ENCODE measurements at places on chromosomes 5 and 9.

DNA sequence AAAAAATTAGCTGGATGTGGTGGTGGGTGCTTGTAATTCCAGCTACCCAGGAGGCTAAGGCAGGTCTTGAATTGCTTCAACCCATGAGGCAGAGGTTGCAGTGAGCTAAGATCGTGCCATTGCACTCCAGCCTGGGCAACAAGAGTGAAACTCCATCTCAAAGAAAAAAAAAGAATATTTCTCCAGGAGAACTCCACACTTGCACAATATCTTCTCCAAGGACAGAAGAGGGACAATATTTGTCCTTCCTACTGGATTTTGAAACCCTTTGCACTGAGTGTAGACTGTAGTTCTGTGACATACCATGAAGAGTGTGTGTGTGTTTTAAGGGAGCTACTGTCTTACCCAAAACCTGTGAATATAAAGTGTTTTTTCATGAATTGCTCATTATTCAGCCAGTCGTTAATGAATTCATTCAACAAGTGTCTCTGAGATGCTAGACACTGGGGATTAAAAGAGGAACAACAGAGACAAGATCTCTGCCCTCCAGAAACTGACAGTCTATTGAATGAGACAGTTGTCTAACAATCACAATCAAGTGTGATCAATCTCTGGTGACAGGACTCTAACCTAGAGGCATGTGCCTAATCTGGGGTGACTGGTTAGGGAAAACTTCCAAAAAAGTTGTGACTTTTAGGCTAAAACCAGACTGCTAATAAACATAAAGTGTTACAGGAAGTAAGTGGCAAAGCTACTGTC lies 9.8 kb upstream of the UBE2D2 start:
- no peak for DNase-seq

DNA sequence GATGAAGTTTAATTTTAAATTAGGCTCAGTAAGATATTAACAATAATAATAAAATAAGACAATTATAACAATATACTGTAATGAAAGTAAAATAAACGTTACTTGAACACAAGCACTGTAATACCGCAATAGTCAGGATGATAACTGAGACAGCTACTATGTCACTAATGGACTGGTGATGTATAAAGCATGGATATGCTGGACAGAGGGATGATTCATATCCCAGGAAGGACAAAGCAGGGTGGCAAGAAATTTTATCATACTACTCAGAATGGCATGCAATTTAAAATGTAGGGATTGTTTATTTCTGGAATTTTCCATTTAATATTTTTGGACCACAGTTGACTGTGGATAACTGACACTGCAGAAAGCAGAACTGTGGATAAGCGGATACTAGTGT lies 196.9 kb downstream of the VPS13A start:
- no peak for DNase-seq

DNA sequence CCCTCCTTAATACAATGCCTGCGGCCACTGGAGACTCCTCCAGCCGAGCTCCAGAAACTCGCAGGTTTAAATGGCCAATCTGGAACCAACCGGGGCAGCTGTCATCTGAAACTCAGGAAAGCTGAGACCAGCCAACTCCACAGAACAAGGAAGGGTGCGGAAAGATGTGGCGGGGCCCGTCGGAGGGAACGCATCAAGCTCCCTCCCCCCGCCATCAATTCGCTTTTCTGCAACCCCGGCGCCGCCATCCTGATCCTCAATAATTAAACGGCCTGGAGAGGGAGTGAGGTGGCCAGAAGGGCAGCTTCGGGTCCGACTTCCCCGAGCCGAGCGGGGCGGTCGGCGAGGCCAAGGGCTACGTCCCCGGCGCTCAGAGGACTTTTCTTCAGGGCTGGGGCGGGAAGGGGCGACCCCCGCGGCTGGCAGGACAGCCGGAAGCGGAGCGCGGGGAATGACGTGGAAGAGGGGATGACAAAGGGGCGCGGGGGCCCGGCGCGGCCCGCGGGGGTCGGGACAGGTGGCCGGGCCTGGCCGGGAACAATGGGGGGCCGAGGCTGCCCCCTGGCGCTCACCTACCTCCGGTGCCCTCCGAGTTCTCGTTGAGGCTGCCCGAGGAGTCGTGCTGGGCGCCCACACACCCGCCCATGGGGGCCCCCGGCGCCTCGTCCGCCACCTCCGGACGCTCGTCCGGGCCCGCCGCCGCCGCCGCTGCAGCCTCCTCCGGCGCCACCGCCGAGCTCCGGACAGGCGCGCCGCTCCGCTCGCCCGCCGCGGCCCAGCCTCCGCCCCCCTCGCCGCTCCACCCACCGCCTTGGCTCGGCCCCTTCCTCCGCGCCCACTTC lies at the start of gene UBTD2:
UBTD2 (minus strand) TSS at position 745 of the 842 bp plus-strand sequence; CDS start at position 646, 99 bp downstream.
- peak; percentile 94 for DNase-seq

DNA sequence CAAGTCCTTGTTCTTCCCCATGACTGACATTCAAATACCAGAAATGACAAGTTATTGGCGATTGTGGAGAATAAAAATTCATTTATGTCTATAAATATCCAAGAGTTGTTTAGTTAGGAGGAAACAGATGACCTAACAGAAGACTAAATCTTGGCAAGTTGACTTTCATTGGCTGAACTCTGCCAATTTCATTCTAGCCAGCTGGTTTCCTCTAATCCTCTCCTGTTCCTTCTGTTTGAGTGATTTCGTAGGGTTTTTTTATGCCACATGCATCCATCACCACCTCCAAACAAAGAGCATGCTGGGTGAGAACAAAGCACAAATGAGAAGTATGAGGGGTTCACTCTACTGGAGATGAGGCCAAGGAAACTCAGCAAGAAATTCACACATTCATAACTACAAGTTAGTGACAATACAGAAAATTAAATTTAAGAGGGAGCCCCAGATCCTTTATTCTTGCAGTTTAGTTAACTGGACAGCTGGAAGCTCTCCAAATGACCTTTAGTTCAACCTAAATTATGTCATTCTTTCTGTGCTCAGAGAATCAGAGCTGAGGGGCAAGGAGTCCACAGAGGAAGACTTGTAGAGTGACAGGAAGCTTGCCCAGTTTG lies 932.0 kb downstream of the TLE4 start:
- no peak for DNase-seq

DNA sequence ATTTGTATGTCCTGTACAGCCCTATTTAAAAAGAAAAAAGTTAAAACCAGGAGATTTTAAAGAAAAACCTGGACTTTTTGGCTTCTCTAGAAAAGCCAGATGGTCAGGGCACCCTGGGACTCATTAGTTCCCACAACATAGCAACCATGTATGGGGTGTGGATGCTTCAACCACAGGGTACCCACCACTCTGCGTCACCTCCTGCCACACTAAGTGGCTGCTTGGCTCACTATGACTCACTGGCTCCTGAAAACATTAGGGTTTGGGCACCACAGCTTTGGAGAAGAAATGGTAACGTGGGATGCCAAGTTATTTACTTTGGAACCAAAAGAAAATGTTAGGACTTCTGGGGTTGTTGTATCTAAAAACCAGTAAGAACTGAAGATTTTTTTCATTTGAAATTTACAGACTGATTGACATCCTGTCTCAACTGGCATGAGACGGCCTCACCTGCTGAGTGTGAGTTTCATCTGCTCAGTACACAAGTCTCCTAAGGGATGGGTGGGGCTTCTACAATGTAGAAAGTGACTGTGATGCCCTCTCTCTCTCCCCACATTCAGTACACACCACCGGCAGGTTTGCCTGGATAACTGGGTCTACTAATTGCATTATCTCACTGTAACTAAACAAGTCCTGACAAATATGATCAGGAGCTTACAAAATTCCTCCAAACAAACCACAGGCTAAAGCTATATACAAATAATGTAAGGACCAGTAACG lies 103.9 kb downstream of the ESM1 start:
- DNase-seq = no peak

DNA sequence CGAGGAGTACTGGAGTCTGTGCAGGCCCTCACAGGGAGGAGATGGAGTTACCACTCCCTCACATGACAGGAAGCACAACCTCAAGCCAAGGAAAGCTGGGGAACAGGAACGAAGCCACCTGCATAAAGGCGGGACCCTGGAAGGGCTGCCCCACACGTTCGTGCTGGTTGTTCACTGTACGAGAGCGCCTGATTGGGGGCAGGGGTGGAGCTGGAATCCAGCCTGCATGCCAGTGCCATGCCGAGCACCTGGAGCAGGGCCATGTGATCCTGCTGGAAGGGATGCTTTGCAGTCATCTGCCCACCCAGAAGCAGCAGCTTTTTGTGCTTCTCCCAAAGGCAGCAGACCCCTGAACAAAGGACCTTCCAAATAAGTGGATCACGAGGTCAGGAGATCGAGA lies 11.4 kb downstream of the GRM6 start:
- DNase-seq = no peak

GRCh38 chr5:65871182-65871581 lies 55.2 kb upstream of the ERBIN start:
- no peak for DNase-seq

- no peak for DNase-seq
Observed at GRCh38 chr5:169192536-169192935, 108.4 kb downstream of the SLIT3 start.

- no peak for DNase-seq
Observed at GRCh38 chr9:17625644-17626388, 47.0 kb downstream of the SH3GL2 start.

GRCh38 chr5:149749481-149750365 lies 19.6 kb downstream of the PPARGC1B start:
- DNase-seq = no peak

DNA sequence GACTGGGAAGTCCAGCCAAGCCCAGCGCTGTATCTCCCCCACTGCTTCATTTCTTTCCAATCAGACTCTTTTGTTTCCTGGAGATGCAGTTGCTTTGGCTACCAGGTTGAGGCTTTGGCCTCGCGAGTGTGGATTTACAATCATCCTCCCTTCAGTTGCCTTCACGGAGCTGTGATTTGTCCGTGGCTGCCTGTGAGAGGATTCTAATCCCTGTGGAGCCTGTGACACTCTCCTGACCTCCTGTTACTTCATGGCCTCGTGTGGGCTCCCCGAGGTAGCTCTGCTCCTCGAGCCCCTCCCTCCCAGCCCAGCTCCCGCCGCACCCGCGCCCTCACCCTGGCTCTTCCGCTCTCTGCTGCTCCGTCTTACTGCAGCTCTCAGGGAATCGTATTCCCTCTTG lies 107.2 kb upstream of the STC2 start:
- no peak for DNase-seq

- no peak for DNase-seq
Observed at GRCh38 chr5:119328753-119329602, 26.8 kb upstream of the TNFAIP8 start.

DNA sequence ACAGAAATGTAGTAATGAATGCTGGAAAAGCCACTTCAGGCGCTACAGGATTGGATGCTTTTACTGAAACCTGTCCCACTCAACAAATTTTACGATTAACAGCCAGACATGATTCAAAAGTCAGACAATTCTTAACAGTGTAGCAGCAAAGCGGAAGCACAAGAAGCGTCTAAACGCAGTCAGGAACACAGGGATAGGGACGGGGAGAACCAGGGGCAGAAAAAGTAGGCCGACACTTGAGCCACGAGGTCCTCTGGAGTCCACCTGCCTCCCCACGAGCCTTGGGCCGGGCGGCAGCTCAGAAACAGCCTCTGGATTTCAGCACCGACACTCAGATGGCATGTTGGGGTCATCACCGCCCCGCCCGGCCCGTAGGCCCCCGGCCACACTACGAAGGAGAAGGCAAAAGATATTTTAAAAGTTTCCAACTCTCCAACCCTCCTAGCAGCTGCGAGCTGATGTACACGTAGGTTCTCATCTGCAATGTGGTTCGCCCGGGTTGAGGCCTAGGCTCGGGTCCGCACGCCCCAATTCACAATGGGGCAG lies 615 bp downstream of the RACK1 start:
- DNase-seq = no peak

- DNase-seq = no peak
Observed at GRCh38 chr9:5671711-5672353, 42.9 kb downstream of the RIC1 start.

- no peak for DNase-seq
Observed at GRCh38 chr9:90808890-90809685, 7.5 kb downstream of the SYK start.

DNA sequence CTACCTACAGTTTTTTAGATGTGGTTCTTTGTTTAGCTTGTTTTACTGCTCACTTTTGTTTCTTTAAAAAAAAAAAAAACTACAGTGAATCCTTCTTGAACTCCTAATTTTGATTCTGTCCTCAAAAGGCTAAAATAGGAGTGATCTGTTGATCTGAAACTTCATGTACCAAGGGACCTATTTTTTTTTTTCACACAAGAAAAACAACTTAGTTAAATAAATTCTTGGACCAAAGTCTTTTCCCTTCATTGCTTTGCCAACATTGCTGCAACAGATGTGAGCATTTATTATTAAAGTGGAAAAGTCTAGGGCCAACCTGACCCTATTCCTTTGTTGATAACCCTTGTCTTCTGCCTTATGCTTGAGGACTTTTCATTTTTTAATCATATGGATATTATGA lies 236.8 kb downstream of the ARHGEF28 start:
- DNase-seq = no peak

GRCh38 chr9:112694706-112695555 lies 23.0 kb downstream of the INIP start:
- no peak for DNase-seq

GRCh38 chr5:14100281-14100680 lies 42.9 kb upstream of the TRIO start:
- DNase-seq = no peak

DNA sequence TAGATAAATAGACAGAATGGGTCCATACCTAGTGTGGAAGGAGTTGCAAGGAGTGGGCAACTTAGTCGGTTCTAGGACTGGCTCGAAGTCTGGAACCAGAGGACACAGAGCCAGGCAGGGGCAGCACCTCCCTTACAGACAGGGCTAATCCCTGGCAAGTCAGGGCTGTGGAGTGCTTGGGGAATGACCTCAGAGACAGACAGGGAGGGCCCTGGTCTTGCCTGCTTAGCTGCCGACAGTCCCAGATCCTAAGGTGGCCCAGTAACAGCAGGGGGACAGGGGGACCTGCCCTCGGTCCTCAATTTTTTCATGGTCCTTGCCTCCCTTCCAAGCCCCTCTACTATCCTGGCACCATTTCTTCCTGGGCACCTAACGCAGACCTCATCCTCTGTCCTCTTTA lies 222.4 kb upstream of the TNC start:
- DNase-seq = no peak

DNA sequence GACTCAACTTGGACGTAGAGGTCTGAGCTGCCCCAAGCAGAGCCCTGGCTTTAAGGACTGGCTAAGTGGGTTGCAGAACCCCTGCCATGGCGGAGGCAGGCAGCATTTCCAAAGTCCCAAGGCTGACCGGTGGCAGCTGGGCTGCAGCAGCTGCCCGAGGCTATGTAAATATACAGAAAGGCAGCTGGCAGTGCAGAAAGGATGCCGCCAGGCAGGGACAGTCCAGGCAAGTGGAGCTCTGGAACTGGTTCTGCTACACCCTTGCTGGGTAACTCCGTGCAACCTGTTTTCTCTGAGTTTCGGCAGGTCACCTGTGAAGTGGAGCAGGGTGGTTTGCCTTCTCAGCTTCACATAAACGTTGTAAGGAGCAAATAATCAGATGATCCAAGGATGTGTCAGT lies 46.0 kb downstream of the SHB start:
- DNase-seq = no peak

GRCh38 chr5:35924122-35924949 lies 14.1 kb downstream of the CAPSL start:
- DNase-seq = no peak

GRCh38 chr9:121748074-121748473 lies 96.6 kb downstream of the DAB2IP start:
- no peak for DNase-seq

All from osteocyte (in vitro differentiated cells).